COLO829 (cell line): ENCODE measurements at places on chromosomes 16 and 17.

DNA sequence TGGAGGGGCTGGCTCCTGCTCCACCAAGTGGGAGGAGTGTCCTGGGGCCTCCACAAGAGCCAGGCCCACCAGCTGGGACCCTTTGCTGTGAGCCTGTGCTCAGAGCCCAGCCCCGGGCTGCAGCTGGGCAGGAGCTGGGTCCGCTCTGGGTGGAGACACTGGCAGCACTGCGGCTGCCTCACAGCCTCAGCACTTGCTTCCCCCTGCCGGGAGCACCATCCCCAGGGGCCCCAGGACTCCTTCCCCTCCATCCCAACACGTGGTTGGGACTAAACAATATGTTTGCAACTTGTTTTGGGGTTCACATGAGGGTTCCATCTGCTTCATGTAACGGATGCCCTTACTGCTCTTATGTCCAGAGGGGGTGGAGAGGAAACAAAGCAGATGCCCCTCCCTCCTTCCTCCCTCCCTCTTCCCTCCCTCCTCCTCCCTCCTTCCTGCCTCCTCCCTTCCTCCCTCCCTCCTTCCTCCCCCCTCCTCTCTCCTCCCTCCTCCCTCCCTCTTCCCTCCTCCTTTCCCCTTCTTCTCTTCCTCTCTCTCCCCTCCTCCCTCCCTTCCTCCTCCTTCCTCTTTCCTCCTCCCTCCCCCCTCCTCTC is 16.3 kb upstream of the CBFA2T3 start:
- no peak for DNase-seq

- no peak for DNase-seq
Observed at GRCh38 chr16:27330542-27330941, 16.8 kb downstream of the IL4R start.

- DNase-seq: no peak
Observed at GRCh38 chr16:66459878-66460277, 32.8 kb downstream of the BEAN1 start.

- no peak for DNase-seq
Observed at GRCh38 chr16:12350945-12351344, 374.4 kb downstream of the SNX29 start.

DNA sequence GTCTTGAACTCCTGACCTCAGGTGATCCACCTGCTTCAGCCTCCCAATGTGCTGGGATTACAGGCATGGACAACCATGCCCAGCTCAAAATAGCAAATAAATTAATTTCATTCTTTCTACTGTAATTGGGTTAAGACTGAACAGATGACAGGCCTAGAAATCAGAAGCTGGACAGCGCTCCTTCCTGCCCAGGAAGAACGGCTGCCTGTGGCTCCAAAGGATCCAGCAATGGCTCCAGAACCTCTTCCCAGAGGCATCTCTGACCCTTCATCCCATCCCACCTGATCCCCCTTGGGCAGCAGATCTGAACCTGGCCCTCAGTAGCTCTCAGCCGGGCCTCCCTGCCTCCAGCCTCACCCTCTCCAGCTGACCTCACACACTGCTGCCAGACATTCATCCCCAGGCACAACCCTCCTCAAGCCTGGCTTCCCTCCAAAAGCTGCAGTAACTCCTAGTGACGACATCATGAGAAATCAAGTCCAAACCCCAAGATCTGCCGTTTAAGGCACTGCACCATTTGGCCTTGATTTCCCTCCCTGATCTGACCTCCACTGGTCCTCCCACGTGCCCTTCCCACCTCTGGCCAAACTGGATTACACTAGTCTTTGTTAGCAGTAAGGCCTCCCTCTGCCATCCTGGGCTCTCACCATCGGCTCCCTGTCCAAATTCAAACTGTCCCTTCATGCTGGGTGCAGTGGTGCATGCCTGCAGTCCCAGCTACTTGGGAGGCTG is 3.1 kb upstream of the MIF4GD start:
- DNase-seq: no peak

- DNase-seq: no peak
Observed at GRCh38 chr16:351804-352520, 561 bp downstream of the AXIN1 start.

DNA sequence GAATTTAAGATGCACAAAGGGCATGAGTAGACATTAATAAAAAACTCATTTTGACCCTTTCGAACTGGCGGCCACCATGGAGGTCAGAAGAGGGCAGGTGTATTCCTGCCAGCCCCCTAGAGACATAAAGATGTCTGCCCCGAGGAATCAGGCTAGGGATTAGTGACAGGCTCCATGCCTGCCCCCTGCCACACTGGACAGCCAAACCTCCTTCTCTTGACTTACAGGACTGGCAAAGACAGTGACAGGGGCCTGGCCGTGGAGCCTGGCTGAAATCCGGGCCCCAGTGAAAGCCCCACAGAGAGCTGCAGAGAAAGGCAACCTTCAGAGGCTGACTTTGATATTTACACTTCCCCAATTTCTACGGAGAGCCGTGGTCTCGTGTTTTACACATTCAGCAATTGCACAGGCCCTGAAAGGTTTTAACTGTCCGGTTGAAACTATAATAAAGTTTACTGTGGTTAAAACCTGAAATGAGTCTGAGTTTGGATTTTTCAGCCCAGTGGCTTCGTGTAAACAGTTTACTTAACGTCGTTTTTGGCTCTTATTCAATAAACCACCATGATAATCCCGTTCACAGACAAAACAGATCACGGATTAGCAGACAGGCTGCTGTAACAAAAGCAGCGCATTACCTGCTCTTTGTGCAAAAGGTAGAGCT is 243.9 kb upstream of the MYOCD start:
- no peak for DNase-seq

- DNase-seq: no peak
Observed at GRCh38 chr17:37065486-37066321, 117.0 kb downstream of the AATF start.
